ENCODE measurements at places on chromosomes 7 and 10.

- no peak for DNase-seq
Measured at GRCh38 chr7:140675726-140676125, 3.0 kb downstream of the ADCK2 start.

DNA sequence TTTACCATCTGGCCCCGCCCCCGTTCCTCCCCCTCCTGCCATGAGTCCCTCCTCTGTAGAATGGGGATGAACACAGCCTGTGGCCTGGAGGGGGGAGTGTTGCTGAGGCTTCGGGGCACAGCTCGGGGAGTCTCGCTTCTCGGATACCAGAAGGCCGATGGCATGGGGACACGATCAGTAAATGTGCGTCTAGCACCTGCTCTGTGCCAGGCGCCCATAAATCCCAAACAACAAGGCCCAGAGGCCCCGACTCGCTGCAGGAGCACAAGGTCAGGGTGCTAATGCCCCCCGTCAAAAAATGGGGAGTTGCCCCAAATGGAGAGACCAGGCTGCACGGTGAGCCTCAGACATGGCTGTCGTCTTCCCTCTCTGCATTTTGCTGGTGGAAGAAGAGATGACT lies 40.7 kb downstream of the JAKMIP3 start:
- DNase-seq: no peak

DNA sequence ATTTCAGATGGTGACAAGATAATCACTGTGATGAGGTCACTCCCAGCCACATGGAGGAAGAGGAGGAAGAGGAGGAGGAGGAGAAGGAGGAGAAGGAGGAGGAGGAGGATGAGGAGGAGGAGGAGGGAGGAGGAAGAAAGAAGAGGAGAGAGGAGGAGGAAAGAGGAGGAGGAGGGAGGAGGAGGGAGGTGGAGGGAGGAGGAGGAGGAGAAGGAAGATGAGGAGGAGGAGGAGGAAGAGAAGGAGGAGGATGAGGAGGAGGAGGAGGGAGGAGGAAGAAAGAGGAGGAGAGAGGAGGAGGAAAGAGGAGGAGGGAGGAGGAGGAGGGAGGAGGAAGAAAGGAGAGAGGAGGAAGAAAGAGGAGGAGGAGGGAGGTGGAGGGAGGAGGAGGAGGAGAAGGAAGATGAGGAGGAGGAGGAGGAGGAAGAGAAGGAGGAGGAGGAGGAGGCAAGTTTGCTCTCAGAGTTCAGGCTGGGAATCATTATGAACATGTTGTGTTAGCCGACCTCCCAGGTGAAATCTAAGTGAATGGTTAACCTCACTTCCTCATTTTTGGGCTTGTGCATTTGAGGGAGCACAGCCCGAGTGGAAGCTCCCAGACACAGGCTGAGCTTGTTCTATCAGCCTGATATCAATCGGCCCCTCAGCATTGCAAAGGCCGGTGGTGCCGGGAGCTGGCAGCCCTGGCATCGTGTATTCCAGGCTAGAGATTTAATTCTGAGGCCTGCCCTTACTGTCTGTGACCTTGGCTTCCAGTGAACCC lies 236.2 kb upstream of the PITRM1 start:
- DNase-seq: no peak

- DNase-seq: no peak
Measured at GRCh38 chr10:74585231-74586087, 240.9 kb upstream of the KAT6B start.

- no peak for DNase-seq
Measured at GRCh38 chr10:52525761-52526160, 211.7 kb downstream of the DKK1 start.

- DNase-seq: no peak
Measured at GRCh38 chr7:32532716-32533115, 37.4 kb downstream of the AVL9 start.

DNA sequence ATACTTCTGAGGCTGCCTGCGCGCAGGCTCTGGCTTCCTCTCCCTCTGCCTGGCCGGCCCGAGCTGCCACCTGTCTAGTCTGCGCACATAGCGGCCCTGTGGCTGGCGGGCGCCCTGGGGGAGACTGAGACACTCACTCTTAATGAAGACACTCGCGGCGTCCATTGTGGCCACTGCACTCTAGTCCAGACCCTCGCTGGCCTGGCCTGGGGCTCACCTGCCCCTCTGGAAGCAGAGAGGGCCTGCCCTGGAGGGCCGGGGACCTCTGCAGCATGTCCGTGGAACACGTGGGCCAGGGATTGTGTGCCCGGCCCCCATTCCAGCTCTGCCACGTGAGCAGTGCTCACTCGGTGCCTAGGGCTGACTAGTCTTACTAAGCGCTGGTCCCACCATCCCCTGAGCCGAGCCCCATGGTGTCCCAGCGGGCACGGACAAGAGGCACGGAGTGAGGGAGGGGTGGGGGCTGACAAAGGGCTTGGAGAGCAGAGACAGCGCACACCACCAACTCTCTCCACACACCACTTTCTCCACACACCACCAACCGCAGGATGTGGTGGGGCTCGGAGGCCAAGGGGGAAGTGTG lies 149.3 kb downstream of the ELFN1 start:
- no peak for DNase-seq

- no peak for DNase-seq
Measured at GRCh38 chr10:33392706-33393105, 58.2 kb upstream of the NRP1 start.

- no peak for DNase-seq
Measured at GRCh38 chr10:63064706-63065105, 68.4 kb upstream of the NRBF2 start.

DNA sequence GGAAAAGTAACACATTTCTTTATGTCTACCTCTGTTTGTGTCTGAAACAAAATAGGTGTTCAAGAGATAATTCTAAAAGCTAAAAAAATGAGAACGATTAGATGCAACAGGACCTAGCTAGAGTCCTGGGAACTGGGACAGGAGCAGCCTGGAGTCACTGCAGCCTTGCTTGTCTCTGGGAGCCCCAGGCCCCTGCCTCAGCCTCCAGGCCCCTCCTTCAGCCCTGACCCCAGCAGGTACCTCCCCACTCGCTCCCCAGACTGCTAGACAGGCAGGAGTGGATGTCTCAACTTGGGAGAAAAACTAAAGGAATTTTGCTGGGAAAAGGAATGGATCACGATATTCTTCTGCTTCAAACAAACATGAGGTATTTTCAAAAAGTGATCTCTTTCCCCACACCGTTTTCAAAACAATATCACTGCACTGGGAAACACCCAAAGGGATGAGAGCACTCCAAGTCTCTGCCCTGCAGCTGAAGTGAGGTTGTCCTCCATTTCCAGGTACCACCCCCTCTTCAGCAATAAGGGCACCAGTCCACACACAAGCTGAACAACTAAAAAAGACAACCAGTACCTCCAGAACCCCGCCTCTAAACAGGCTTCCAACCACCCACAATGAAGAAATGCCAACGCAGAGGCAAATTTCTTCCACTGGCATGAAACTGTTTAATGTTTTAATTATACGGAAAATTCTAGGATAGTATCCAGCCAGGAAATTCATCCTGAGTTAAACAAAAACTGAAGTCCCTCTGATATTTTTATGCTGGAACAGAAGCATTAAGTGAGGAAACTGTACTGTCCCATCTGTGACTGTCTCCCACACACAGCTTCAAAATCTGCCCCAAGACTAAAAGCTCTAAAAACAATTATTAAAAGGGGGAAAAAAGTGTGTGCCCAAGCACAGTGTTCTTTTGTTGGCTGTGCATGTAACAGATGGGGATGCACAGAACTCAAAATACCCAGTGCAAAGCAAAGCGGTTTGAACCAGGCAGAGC lies 47.2 kb downstream of the XPNPEP1 start:
- DNase-seq: no peak

GRCh38 chr7:56287429-56288138 lies 171.4 kb upstream of the NUPR2 start:
- DNase-seq: no peak

GRCh38 chr10:103822800-103823199 lies 32.6 kb downstream of the SH3PXD2A start:
- DNase-seq: no peak

GRCh38 chr10:69816521-69816920 lies 14.8 kb downstream of the COL13A1 start:
- DNase-seq: peak; percentile 26

GRCh38 chr7:74027683-74028320 lies at the start of gene ELN:
TSS of gene ELN (plus strand) at chr7:74028173. CDS start at chr7:74028188, 15 bp downstream.
- DNase-seq: peak; percentile 89

- DNase-seq: no peak
Measured at GRCh38 chr7:74287303-74288033, 1.7 kb upstream of the CLIP2 start.

DNA sequence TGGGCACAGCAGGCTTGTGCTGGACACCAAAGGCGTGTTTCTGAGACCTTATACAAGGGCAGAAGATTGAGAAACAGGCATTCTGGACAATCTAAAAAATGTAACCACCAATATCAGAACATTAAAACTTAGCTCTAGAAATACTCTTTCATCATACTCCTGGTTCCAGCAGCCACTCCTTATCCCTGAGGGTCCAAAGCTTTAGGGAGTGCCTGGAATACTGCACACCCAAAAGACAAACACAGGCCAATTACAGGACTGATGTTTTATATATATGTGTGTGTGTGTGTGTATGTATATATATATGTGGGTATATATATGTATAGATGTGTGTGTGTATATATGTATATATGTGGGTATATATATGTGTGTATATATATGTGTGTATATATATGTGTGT lies 39.6 kb downstream of the FAM171A1 start:
- no peak for DNase-seq

DNA sequence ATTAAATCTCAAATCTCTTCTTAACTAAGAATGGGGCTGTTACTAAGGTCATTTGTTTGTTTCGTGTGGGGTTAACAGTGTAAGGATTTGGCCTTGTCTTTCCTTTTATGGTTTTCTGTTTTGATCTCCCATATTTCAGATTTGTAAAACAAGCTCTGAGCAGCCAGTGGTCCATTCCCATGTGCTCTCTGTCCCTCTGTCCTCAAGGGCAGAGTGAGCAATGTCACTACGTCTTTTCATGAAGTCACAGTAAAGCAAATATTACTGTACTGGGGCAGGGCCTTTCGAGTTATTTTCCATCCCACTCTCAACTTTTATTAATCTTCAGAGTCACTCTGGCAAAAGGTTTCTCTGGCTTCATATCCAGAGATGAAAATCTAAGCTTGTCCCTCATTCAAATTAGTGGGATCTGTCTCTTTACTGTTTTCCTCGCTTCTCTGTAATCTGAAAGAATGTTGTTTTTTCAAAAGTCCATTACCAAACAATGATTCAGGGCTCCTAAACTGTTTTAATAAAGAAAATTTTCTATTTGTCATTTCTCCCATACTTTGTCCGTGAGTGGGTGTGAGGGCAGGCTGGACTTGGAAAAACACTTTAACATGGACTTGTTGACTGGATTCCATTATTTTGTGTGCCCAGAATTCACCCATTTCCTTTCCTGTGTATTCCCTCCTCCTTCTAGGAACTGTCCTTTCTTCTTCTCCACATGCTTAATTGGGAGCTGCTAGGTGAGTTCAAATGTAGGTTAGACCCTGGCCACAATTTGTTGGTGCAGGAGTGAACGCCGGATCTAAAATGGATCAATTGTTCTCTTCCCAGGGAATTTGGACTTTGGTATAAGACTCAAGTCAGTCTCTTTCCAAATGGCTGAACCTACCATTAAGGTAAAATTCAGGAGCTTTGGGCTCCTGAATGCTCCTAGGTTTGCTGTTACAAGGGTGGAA lies 42.1 kb upstream of the NAMPT start:
- DNase-seq: no peak

DNA sequence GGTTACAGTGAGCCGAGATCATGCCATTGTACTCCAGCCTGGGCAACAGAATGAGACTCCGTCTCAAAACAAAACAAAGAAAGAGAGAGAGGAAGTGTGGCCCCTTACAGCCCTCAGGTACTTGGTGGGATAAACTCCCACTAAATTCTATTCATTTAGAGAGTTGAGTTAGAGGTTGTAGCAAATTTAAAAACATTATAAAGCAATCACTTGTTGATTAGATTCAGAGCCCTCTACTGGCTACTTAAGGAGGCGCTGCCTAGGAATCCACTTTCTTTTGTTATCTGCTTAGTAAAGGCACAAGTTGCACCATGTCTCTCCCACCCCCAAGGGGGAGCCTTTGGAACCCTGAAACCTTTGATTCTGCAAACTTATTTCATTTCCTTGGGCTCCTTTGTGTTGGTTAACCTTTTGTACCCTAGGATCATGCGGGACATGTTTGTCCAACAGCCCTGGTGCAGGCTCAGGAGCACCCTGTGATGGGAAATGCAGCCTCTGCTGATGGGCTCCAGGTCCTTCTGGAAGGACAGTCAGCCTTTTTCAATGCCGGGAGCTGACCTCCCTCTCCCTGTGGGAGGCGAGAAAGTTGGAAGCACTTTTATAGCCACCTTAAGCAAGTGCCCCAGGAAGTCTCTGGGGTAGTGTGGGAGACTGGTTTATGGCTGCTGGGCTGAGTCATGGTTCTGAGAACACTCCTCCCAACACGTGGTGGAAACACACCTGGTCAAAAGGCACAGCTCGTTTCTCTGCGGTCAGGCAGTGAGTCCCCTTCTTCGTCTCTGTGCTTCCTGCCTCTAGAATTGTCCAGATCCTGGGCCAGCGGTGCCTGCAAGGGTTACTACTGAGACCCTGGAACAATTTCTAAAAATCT lies 2.3 kb downstream of the HKDC1 start:
- peak; percentile 81 for DNase-seq

DNA sequence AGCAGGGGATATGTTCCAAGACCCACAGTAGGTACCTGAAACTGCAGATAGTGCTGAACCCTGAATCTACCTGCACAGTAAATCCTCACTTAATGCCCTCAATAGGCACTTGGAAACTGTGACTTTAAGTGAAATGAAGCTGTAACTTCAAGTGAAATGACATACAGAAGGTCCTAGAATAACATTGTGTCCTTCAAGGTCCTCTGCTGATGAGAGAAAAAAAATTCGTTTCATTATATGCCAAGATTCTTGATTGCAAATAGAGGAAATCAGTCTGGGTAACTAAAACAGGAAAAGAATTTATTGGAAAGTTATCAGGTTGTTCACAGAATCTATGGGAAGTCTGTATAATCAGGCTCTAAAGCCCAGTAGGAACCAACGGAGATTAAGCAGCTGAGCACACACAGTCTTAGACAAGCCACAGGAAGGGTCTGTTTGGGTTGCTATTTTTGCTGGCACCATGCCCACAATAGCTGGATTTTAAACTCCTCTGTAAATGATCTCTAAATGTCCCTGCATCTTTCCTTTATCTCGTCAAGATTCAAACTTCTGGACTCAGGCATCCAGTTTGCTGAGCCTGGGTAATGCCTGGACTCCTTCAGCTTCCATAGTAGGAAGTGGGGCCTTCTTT lies 57.5 kb downstream of the EXOC4 start:
- DNase-seq: no peak

DNA sequence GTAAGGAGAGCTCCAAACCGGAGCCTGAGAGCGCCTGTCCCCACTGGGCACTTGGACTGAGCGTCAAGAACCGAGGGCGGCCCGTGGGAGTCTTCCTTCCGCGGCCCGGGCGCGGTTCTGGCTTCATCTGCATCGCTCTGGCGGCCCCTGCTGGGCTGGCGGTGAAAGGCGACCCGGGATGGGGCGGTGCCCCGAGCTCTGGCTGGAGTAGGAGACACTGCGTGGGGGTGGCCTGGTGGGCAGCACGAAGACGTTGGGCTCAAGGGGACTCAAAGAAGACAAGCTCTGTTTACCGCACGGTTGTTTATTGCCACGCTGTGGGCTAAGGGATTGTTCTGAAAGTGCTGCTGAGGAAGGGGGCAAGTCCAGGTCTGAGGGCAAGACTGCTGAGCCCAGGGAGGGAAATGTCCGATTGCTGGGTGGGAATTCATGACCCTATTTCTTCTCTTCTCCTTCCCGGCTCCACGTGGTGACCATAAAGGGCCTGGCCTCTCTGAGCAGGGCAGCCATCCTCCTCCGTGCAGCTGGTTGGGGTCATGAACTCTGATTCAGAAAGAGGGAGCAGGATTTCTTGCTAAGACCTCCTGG lies 29.8 kb downstream of the PLAU start:
- DNase-seq: peak; percentile 94

GRCh38 chr7:105773030-105773460 lies 103.4 kb downstream of the ATXN7L1 start:
- peak; percentile 49 for DNase-seq

Measured in H7 (cell line).